ENCODE measurements at places on chromosomes 11 and 22.

DNA sequence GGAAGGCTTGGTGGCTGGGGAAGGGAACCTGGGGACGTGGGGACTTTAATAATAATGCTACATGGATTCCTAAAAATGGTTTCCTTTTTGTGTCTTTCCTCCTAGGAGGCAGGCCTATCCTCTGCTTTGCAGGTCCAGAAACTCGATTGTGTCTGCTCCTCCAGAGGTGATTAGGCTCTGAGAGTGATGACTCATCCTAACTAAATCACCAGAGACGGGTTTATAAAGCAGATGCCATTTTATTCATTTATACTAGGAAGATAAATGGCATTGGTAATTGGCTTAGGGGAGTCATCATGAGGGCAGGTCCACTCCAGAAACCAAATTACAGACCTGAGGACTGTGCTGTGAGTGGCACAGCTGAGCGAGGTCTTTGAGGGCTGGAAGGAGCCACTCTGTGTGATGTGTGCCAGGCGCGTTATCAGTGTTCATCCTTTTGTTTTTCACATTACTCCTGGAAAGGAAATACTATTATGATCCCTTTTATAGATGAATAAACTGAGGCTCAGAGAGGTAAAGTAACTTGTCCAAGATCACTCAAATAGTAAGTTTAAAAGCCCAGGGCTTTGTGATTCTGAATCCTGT, 7.1 kb downstream of the NLRX1 start:
- DNase-seq, result no peak

GRCh38 chr11:18501629-18502028, 25.1 kb downstream of the TSG101 start:
- no peak for DNase-seq

DNA sequence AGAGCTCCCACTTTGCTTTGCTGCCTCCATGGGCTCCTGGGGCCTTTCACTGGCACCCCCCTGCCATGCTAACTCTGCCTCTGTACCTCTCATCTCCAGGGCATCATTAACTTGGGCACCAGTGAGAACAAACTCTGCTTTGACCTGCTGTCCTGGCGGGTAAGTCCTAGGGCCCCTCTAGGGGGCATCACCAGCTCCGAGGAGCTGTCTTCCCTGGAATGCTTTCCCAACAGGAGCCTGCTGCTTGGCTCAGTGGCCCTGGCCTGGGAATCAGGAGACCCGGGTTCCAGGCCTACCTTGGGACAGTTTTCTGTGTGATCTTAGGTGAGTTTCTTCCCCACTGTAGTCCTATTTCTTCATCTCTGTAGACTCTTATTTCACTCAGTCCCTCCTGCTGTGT, 5.1 kb downstream of the ACCS start:
- no peak for DNase-seq

DNA sequence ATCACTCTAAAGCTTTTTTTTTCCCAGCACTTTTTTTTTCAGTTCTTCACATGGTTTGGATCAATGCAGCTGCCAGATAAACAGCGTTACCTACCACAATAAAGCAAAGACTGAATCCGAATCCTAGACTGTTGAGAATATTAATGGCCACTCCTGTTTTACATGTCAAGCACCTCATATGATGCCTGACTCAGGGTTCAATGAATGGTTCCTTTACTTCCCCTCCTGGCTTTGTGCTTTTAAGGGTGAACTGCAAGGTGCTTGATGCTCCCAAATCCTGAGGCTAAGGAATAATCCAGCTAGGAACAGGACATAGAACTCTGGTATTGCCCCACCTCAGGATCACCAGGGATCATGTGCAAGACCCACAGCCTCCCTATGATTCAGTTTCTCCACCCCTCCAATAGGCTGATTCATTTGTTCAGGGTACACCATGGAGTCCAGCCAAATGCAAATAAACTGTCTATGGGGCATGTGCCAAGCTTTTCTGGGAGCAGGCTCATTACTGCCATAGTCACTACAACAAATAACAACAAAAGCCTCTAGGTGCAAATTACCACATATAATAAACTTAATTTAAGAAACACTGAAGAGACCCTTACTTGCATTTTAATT, 104.3 kb downstream of the GAB2 start:
- DNase-seq, result no peak

DNA sequence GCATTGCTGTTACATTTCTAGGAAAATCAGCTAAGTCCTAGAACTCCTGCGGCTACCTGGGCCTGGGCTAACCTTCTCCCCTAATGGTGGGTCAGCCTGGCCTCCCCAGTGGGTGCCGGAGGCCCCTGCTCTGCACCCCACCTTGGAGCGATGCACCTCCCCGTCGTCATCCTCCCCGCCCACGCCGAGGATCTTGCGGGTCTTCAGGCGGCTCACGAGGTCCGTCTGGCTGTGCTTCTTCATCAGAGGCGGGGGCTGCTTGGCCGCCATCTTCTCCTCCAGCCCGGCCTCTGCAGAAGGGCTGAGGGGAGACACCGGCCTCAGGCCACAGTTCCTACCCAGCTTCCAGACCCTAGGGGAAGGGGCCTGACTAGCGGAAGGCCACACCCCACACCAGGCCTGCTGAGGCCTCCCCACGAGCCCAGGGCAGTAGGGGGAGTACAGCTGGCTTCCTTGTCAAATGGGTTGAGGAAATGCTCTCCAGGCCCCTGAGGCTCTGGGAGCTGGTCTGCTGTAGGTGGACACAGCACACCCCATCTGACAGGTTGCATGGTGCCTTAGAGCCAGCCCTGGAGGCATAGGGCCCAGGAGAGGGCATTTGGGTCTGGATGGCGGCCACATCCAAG, 12.5 kb downstream of the TP53I11 start:
- no peak for DNase-seq

- no peak for DNase-seq
These were observed 125.0 kb downstream of the FAT3 start for GRCh38 chr11:92349486-92350156.

DNA sequence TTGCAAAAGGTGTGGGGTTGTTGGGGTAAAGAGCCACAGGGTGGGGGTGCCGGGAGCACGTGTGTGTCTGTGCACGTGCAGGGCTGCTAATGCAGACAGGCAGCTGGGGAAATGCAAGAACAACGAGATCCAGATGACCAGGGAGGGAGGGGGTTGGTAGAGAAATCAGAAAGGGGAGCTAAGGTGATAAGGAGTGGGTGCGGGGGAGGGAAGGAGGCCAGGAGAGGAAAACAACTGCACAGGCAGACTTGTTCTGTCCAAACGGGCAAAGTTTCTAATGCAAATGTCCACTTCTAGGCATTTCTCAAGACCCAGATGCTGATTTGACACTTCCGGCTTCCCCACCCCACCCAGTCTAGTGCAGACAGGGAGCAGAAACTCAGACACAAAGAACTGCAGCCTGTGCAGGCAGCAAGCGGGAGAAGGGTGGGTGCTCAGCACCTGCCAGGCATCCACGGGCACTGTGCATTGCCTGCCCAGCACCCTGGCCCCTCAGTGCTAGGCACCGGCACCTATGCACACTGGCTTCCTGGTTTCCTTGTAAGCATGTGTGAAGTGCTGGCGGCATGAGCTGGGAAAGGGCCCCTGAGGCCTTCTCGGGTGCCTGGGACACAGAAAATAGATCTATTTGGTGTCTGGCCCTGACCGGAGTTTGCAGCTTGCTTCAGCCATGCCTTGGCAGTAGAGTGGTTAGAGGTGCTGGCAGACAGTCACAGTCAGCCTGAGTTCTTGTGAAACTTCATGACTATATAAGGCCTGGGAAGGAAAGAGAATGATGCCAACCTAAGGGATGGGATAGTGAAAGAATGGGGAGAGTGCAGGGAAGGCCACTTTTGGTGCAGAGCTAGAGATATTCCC, 220.1 kb upstream of the SORL1-AS1 start:
- DNase-seq, result no peak

- no peak for DNase-seq
These were observed 1.4 kb upstream of the AMOTL1 start for GRCh38 chr11:94766713-94767206.
